ENCODE measurements at places on chromosomes 4 and X. TPM values are rescaled to one million over a fixed set of nuclear protein-coding genes. Genes with fewer than 3 reads are reported as not detected.

Gene MFSD8
- 21.8 TPM for total RNA-seq

Gene NPY2R
- total RNA-seq = not detected

DNA sequence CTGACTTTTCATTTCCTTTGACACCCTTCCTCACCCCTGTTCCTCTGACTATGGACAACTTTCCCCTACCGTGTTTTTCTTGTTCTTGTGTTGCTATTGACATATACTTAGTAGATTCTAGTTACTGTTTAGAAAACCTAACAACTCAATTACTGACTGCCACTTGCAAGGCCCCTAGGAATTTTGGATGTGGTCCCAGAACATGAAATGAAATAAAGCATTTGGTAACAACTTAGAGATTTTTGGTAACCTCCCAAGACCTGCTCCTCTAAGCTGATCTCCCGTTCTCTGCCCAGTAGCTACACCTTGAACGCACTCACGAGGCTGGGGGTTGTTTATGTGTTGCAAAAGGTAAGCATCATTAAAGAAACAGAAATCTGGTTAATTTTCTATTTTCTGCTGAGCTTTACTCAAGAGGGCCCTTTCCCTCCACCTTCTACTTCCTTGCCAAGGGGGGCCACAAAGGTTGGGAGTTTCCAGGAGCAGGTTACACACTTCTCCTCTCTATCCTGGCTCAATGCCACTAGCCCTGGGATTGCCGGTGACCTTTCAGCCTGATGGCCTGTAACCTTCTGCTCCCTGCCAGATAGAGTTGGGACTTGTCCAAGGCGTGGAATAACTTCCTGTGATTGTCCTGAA lies 20.5 kb downstream of the GAB3 start:
- DNase-seq = peak; percentile 72

GRCh38 chr4:184983672-184984356 lies 34.5 kb upstream of the HELT start:
- peak; percentile 61 for DNase-seq

DNA sequence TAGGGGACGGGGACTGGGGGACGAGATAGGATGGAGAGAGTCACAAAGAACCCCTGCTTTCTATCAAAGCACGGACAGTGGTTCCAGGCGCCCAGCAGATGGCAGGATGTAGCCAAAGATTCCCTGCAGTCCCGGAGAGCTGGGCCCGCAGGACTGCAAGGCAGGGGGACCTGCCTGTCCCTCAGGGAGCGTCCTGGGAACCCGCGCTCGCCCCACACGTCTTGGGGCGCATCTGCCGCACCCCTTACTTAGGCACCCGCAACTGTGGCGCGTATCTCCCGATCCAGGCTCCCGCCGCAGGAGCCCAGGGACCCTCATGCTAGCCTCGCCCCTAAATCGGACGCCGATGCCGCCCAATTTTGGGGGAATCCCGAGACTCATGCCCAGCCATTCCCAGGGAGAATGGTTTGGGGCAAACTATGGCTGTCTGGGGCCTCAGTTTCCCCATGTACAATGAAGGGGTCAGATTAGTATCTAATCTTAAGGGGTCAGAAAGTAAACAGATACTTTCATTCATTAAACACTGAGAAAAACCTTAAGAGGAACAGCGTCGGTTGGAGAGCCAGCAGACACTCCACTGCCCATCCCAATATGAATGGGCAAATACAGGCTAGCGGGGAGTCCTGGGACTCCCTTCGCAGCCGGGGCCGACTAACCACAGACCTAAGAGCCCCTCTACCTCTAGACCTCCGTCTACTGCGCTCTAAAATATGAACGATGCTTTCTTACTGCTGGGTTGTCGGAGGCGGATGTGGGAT lies 581 bp upstream of the STK32B start:
- DNase-seq = peak; percentile 91

GRCh38 chrX:39757971-39758370 lies 339.8 kb downstream of the BCOR start:
- peak; percentile 51 for DNase-seq

DNA sequence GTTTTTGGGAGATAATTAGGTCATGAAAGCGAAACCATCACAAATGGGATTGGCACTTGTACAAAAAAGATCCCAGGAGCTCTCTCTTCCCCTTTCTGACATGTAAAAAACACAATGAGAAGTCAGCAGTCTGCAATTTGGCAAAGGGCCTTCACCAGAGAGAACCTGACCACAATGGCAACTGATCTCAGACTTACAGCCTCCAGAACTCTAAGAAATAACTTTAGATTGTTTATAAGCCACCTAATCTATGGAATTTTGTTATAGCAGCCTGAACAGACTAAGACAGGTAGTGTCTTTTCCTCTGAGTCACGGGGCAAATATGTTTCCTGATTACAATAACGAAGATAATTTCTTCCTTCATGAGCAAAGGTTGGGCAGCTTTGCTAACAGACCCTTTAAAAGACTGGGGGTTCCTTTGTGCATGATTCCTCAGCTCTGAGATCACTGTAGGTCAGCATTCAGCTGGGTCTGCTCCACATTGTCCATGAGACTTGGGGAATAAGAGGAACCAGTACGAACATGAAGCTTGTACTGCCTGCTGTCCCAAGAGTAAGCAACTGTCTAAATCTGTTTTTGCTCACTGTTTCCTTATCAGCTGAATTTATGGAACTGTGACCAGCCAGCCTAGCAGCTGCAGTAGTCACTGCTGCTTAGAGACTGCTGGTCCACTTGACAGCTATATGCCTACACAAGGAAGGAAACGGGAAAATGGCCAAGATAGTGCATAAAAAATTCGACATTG lies 191.6 kb downstream of the ANAPC10 start:
- DNase-seq = peak; percentile 8

Gene MCUB
- 52.6 TPM for total RNA-seq

- peak; percentile 75 for DNase-seq
Observed at GRCh38 chr4:176781739-176782100, 11.0 kb downstream of the VEGFC start.

Gene COL25A1
- not detected for total RNA-seq

Data from GM23248 (cell line).